GDM1 (cell line): ENCODE measurements at places on chromosomes 6 and 20.

DNA sequence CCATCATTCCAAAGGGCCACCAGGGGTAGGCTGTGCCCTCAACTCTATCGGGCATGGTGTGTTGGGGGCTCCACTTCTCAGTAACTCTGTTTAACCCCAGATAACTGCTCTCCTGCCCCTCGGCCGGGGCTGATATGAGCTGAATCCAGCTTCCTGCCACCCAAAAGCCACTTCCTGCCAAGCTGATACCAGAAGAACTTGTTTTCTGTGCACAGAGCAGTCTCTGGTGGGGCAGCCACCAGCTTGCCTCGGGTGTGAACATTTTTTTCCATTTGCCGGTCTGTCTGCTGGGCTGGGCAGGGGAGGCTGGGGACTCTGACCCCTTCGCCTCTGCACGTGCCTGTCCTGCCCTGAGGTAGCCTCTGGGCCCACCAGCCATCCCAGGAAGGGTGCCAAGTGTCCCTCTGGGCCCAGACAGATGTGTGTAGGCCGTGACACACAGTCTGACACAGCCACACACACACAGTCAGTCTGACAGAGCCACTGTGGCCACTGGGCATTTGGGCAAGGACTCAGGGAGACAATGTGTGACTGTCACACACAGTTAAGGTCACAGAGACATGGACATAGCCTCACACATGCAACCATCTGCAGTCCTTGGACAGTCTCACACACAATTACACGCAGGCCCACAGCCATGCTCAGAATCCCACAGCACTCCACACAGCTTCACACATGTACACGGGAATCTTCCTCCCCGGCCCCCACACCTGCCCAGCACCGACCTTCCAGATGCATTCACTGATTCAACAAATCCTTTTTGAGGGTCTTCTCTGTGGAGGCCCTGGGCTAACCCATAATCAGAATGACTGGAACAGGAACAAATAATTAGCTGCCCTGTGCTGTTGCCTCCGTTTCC, 45.1 kb downstream of the NOL4L start:
- DNase-seq, result peak; percentile 72

GRCh38 chr6:76852776-76853175, 610.5 kb downstream of the HTR1B start:
- no peak for DNase-seq

DNA sequence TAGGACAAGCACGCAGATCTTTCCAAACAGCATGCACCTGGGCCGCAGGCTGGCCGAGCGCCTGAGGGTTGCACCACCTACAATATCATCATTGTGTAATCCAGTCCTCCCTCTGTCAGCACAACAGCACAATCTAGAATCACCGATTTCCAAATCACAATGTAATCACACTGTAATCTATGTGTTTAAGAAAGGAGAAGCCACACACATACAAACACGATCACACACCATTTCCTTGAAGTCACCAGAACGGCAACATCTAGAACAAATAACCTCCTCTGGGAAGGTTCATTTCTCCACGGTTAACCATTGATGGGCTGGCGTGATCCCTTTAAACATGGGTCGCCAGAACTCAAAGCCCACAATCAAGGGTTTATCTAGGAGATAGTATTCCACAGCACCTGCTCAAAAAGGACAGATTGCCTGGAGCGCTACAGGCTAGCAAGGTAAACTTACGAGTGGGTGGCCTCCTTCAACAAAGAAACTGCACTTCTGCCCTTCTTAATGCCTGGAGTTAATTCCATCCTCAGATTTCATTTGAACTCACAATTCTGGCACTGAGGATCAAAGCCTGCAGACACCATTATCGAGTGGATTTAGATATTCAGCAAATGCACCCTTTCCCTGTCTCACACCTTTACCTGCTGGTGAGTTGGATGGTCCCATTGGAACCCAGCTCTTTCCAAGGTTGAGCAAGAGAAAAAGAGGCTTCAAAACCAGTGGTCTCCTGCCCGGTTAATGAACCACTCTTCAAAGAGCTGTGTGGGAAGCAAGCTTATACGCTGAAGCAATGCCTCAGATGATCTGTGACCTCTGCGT, 83.8 kb upstream of the FOXQ1 start:
- no peak for DNase-seq

GRCh38 chr6:64721865-64722264, 985.2 kb downstream of the EYS start:
- no peak for DNase-seq

- DNase-seq, result peak; percentile 61
These were observed 21.3 kb upstream of the HFE start for GRCh38 chr6:26065952-26066380.

DNA sequence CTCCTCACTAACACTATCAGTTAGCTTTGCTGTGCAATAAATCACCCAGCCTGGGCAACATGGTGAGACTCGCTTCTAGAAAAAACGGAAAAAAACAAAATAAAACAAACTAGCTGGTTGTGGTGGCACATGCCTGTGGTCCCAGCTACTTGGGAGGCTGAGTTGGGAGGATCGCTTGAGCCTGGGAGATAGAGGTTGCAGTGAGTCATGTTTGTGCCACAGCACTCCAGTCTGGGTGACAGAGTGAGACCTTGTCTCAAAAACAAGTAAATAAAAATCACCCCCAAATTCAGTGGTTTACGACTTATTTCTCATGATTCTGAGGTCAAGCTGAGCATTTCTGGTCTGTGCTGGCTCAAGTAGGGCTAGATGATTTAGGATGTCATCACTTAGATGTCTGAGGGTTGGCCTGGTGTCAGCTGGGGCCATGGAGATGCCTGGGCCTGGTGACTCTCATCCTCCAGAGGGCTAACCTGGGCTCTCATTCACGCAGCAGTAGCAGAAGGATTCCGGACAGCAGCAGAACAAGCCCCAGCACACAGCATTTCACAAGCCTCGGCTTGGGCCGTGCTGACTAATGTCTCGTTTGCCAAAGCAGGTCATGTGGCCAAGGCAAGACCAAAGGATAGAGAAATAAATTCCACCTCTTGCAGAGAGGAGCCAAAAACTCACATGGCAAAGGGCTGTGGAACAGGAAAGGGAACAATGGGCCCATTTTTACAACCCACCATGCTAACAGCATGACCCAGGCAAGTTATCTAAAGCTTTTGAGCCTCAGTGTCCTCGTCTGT, 32.5 kb downstream of the MGME1 start:
- DNase-seq, result no peak

GRCh38 chr6:5459346-5459745, 198.0 kb downstream of the FARS2 start:
- no peak for DNase-seq

GRCh38 chr6:150925590-150925928, 60.1 kb downstream of the MTHFD1L start:
- DNase-seq, result no peak

GRCh38 chr6:124987291-124987690, 25.1 kb downstream of the RNF217 start:
- DNase-seq, result no peak

DNA sequence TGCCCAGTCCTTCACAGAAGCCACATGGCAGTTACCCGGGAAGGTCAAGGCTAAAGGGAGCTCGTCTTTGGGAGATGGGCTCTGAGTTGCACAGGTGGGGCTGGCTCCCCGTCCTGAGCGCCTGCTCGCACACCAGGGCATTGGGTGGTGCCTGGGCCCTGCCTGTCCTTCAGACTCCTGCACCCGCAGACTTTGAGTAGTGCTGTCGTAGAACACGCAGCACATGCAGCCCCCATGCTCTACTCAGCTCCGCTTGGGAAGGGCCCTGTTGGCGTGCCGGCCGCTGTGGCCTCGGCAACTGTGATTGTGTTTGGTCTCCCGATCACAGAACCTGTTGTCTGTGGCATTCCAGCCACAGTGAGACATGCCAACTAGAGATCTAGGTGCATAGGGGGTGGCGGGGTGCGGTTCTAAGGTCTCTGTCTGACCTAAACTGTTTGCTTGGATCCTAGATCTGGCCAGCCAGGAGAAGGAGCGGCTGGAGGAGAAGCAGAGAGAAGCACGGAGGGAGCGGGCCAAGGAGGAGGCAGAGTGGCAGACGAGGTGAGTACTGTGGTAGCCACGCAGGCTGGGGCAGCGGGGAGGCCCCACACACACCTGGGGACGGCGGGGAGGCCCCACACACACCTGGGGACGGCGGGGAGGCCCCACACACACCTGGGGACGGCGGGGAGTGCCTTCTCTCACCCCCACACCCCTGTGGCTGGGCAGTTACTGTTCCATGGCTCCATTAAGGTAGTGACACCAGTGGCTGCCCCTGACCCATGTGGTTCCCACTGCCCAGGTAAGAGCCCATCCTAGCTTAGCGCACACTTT, 11.3 kb upstream of the ADRM1 start:
- no peak for DNase-seq

DNA sequence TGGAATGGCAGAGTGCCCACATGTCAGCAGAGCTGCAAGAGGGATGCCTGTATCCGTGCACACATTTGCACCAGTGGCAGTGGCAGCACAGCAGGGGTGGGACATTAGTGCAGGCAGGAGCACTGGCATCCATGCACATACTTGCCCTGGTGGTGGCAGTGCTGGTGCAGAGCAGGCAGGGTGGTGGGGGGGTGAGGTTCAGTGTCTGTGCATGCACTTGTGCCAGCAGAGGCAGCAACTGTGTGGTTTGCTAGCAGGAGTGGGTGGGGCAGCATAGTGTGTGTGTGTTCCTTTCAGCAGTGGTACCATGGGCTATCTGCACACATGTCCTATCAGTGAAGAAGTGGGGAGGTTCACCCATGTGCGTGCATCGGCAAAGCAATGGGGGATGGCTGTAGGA, 151.6 kb downstream of the EPM2A start:
- no peak for DNase-seq

- DNase-seq, result no peak
These were observed 121.0 kb upstream of the GGTLC1 start for GRCh38 chr20:24109537-24109936.

DNA sequence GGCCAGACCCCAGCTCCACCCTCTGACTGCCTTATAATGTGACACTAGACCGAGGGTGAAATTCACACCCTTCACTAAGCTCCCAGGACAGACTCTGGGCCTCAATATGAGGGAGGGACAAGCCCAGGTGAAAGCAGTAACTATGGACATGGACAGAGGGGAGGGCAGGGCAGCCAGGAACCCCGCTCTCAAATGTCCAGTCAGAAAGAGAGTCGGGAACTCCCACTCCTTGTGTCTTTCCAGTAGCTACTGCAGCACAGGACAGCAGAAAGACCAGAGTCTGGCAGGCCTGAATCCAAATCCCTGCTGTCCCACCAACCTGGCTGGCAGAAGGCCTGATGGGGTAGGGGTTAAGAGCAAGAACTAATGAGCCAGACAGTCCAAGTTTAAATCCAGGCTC, 6.4 kb downstream of the C20orf96 start:
- DNase-seq, result no peak

- no peak for DNase-seq
These were observed 457.2 kb downstream of the KIF16B start for GRCh38 chr20:16115911-16116552.

DNA sequence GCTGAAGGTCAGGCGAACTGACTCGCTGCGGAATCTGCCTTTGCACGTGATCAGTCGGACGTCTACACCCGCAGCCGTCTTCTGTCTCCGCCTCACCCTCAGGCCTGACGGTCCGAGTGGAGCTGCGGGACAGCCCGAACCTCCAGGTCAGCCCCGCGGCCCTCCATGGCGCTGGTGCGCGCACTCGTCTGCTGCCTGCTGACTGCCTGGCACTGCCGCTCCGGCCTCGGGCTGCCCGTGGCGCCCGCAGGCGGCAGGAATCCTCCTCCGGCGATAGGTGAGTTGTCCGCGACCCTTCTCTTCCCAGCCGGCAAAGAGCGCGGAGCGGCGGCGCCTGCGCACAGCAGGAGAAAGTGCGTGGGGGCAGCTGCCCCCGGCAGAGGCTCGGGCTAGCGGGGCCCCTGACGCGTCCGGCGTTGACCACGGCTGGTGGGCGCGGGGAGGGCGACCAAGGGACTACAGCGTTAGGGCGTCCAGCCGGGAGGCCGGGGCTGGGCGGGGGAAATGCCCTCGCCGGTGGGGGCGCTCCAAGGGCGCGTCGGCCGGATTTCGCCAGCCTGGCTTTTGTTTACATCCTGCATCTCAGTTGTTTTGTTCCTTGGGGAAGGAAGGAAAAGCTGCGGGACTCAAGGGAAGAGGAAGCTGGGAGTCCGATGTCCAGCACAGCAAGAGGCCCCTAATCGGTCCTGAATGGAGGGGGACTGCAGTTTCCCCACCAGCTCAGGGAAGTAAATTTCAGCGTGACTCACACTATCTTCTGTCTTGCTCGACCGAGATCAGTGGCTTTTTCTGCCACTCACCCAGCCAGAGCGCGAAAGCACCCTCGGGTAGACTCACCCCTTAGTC, at the start of gene SMPDL3A:
SMPDL3A (plus strand) TSS at position 77 of the 846 bp plus-strand sequence; CDS start at position 166, 89 bp downstream.
- DNase-seq, result no peak

DNA sequence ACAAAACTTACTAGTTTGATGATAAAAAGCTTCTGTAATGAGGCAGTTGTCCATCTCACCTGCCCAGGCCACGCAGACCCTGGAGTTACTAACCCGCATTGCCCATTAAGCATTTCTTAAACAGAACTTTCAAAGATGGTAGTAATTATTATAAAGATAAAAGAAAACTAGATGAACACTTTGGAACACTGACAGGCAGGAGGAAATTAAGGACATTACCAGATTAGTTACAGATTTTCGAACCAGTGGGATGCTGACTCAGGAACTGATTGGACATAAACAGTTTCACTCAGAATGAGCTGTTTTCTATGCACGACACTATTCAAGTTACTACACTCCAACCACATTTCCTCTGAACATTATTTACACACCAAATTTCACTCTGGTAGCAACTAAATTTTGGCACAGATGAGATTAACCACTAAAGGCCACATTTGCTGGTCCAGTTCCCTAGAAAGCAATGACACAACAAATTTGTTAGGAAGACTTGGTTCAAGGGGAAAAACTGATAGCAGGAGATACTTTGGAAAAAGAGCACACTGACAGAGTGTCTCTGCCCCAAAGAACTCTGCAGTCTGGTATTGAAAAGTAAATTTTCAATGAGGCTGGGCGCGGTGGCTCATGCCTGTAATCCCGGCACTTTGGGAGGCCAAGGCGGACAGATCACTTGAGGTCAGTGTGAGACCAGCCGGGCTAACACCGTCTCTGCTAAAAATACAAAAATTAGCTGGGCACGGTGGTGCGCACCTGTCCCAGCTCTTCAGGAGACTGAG, 3.0 kb downstream of the ROMO1 start:
- no peak for DNase-seq

- DNase-seq, result no peak
These were observed 80.9 kb upstream of the TAB2 start for GRCh38 chr6:149236589-149236988.
